ENCODE measurements at places on chromosomes 5 and 9.

- DNase-seq = no peak
These were observed 227.7 kb downstream of the SMARCA2 start for GRCh38 chr9:2242831-2243330.

- no peak for DNase-seq
These were observed at the start of gene MAMDC2 for GRCh38 chr9:70043689-70044489. MAMDC2 (plus strand) TSS chr9:70043848; CDS start chr9:70044198, 350 bp downstream.

- DNase-seq = no peak
These were observed 53.7 kb downstream of the TRIM36 start for GRCh38 chr5:115116001-115116400.

- DNase-seq = no peak
These were observed 57.8 kb downstream of the CXXC5 start for GRCh38 chr5:139705655-139706587.

DNA sequence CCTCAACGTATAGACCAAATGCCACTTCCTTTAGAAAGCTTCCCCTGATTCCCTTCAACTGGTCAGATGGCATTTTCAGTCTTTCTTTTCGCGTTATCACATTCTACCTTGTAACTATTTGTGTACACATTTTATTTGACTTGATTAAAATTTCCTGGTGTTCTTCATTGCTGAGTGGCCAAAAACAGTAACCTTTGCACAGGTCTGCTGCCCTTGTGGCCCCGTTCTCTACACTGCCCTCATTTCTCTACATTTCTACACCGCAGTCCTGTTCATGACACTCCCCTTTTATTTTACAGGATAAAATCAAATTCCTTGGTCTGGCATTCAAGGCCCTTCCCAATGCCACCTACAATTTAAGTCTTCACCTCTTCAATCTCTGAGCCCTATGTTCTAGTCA, 334.2 kb upstream of the SLC30A5 start:
- DNase-seq = no peak
